ENCODE measurements at places on chromosomes 1 and 21.

- no peak for DNase-seq
Observed at GRCh38 chr1:180204231-180204630, 25.8 kb upstream of the LHX4 start.

DNA sequence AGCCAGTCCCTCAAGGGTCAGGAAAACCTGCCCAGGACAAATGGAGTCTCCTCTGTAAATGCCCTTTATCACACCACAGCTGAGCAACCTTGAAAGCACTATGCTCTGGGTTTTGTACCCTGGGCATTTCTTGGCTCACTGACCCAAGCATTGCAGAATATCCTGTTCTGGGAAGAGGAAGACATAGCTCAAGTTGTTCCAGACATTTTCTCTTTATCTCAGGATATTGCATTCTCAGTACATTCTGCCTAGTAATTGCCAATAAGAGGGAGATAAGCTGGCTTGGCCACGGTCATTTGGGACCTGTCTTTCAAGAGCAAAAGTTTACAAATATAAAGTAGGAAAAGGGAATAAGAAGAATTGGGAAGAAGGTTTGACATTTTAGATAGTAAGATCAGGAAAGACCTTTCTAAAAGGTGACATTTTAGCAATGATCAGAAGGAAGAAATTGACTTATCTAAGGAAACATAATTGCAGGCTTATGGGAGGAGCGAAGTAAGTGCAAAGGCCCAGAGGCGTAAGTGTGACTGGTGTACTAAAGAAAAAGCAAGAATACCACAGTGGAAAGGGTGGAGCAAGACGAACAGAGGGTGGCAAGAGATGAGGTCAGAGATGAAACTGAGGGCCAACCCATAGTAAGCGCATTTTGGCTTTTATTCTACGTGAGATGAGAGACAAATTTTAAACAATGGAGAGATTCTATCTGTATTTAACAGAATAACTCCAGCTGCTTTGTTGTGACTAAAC lies 394.0 kb upstream of the CXADR start:
- no peak for DNase-seq

GRCh38 chr1:1432274-1432950 lies 3.1 kb upstream of the VWA1 start:
- DNase-seq, result no peak

- no peak for DNase-seq
Observed at GRCh38 chr1:116390195-116390594, 17.2 kb downstream of the ATP1A1 start.

GRCh38 chr1:38990386-38990737 lies 714 bp upstream of the AKIRIN1 start:
- no peak for DNase-seq

- no peak for DNase-seq
Observed at GRCh38 chr1:102107441-102107840, 110.7 kb upstream of the OLFM3 start.

DNA sequence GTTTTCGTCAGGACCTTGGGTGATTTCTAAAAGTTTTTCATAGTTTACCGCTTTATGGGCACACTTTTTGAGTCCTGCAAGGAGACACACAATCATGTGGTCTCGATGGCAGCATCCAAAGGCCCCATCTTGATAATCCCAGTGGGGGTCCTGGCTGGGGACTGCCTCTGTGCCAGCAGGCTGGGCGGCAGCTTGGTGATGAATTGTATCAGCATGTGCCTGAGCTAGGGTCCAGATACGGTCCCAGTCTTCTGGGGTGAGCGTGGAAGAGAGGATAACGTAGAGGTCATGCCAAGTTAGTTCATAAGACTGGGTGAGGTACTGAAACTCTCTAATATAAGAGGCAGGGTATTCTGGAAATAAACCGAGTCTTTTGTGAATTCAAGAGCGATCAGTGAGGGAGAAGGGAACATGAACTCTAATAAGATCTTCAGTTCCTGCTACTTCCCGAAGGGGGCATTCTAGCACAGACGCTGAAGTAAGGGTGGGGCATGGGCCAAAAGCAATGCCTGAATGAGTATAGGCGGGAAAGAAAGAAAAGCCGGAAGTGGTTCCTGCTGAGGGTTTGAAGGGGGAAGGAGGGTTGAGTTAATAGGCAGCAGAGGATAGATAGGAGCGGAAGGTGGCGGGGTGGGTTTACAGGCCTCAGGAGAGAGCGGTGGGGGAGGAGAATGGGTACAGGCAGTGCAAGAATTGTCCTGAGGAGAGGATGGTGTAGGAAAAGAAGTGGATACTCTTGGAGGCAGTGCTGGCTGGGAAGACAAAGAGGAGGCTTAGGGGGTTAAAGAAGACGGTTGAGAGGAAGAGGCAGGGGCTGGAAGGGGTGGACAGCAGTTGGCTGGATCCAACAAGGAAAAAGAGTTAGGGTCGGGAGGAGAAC lies 1.6 kb downstream of the ERVH48-1 start:
- peak; percentile 94 for DNase-seq

DNA sequence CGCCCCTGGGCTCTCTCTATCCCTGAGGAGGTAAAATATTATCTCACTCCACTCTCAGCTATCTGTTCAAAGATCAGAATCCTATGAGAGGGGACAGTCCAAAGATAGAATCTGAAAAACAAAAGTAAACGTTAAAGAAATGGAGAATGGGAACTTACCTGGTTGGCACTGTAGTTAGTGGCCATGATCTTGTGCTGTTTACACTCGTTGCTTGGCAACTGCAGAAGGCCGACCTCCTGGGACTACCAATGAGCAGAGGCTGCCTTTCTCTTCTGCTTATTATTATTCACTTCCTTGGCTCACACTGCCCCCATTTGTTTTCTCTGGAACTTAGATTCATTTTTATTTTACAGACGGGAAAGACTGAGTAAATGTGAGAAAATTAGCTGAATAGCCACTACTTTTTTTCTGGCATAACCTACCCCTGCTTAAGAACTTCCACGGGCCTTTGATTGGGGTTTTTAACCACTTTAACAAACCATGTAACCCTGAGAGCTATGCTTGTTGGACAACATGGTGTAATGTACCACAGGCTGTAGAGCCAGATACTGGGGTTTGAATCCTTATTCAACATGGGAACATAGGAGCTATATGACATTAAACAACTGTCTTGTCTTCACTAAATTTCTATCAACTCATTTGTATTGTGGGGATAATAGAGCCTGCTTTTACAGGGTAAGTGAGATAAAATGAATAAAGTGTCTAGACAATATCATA lies at the start of gene CFAP126:
Gene CFAP126 (minus strand): TSS at position 193 of the 717 bp plus-strand sequence. CDS start 8 bp downstream, at position 185.
- peak; percentile 61 for DNase-seq

GRCh38 chr1:84379917-84380180 lies 18.4 kb upstream of the DNASE2B start:
- DNase-seq, result peak; percentile 28

DNA sequence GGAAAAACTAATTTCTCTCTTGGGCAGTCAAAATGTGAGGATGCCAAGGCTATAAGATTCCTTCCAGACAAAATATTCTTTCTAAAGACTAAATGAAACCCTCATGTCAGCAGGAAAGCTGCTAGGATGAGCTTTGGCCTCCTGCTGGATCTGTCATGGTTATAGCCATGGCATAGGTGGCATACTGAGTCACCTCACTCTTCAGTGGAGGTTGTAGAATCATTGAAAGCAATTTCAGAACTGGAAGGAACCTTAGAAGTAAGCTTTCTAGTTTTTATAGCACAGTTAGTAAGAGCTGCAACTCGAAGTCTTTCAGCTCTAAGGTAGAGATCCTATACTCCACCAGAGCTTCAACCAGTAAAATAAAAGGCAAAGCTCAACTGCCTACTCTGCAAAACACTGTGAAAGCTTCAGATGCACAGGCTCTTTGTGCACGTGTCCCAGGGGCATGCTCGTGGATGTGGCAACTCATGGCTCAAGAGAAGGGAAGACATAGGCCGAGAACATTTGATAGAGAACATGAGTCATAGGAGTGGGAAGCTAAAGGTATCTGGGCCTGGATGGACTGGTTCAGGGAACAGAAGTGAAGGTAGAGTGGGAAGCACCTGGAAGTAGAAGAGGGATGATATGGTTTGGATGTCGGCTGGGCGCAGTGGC lies 5.8 kb downstream of the AVPR1B start:
- no peak for DNase-seq

Measured in fibroblast of skin of scalp (primary cell).